ENCODE measurements at places on chromosomes 11 and 22.

GRCh38 chr22:40345815-40346184 lies 500 bp upstream of the ADSL start:
- peak; percentile 39 for DNase-seq

DNA sequence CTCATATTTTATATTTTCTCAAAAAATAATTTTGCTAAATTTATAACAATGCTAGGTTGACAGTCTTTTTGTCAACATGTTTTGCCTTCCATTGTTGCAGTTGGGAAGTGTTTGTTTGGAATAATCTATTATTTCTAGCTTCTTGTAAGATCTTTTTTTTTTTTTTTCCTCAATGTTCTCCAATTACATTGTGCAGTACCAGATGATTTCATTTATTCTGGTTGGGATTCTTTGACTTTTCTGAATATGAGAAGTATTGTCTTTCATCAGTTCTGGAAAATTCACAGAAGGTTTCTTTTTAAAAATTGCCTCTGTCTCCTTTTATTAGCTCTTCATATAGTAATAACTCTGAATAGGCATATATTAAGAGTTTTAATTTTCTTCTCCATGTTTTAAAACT lies 245.4 kb downstream of the DYNC2H1 start:
- no peak for DNase-seq

GRCh38 chr22:39852799-39853198 lies 40.8 kb downstream of the ENTHD1 start:
- no peak for DNase-seq

GRCh38 chr22:28462901-28463300 lies 216.7 kb downstream of the TTC28 start:
- DNase-seq, result no peak

GRCh38 chr11:93567401-93567895 lies 24.3 kb upstream of the SMCO4 start:
- no peak for DNase-seq
